ENCODE measurements at places on chromosomes 16 and 17.

DNA sequence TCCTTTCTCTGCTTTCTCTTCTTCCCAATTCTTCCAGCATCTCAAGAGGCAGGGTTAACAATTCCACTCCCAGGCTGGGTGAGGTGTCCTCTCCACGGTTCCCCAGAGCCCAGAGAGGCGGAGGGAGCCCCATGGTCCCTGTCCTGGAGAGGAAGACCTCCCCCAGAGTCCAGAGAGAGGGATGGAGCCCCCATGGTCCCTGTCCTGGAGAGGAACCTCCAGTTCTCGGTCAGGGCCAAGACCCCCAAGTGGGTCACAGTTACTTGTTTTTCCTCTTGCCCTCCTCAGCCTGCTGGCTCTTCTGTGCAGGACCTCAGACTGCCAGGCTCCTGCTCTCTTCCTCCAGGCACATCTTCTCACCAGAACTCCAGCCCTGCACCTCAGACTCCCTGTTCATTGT is 135.2 kb downstream of the RPTOR start:
- DNase-seq = no peak

- no peak for DNase-seq
Measured at GRCh38 chr17:40333781-40334448, 24.9 kb downstream of the RARA start.

- no peak for DNase-seq
Measured at GRCh38 chr16:53876811-53877210, 172.9 kb downstream of the FTO start.

- DNase-seq = no peak
Measured at GRCh38 chr17:35731239-35731916, at the start of gene RASL10B. TSS of gene RASL10B (plus strand) at chr17:35731639. CDS start at chr17:35735185, 3,546 bp downstream.

Data from effector memory CD4-positive, alpha-beta T cell (primary cell).